ENCODE measurements at places on chromosomes 7 and 10.

- DNase-seq: no peak
Measured at GRCh38 chr10:44186150-44186549, 198.7 kb downstream of the CXCL12 start.

- no peak for DNase-seq
Measured at GRCh38 chr7:85771516-85771915, 584.7 kb upstream of the SEMA3D start.

DNA sequence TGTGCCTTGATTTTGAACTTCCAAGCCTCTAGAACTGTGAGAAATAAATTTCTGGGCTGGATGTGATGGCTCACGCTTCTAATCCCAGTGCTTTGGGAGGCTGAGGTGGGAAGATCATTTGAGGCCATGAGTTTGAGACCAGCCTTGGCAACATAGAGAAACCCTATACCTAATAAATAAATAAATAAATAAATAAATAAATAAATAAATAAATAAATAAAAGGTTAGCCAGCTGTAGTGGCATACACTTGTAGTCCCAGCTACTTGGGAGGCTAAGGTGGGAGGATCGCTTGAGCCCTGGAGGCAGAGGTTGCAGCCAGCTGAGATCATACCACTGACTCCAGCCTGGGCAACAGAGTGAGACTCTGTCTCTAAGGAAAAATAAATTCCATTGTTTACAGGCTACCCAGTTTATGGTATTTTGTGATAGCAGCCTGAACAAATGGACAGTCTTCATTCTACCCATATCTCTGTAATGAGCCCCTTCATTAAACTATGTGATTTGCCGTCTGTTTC lies 67.7 kb downstream of the STEAP1B start:
- no peak for DNase-seq

- no peak for DNase-seq
Measured at GRCh38 chr7:146411975-146412374, 295.4 kb downstream of the CNTNAP2 start.

DNA sequence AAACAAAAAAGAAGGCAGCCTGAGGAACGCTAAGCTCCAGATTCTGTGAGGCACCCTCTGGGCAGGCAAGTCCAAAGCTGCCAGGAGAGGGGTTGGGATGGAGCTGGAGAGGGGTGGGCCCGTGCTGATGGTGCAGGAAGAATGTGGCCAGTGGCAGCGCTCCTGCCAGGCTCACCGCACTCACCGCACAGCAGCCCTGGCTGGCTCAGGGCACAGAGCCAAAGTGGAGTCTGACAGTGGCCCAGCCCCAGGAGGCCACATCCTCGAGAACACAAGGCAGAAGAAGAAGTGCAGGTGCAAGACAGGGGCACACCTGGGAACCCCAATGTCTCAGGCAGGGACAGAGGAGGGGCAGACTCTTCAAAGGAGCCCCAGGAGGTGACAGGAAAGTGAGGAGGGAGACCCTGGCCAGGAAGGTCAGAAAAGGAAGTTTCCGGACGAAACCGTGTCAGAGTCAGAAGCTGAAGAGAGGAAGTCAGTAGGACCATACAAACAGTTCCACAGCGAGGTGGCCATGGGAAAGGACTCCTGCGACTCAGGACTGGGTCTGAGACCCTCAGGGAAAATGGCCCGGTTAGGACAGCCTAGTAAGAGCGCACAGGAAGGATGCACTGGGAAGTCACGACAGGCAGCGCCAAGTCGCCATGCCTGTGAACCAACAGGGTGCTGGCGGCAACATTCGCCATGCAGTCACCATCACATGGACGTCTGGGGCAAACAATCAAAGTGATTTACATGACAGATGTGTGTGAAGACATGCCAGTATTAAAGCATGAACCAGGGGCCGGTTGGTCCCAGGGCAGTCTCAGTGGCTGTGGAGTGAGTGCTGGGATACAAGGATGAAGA lies 54.4 kb downstream of the COBL start:
- DNase-seq: no peak

GRCh38 chr7:149766135-149766675 lies 7.2 kb downstream of the ZNF467 start:
- DNase-seq: no peak

DNA sequence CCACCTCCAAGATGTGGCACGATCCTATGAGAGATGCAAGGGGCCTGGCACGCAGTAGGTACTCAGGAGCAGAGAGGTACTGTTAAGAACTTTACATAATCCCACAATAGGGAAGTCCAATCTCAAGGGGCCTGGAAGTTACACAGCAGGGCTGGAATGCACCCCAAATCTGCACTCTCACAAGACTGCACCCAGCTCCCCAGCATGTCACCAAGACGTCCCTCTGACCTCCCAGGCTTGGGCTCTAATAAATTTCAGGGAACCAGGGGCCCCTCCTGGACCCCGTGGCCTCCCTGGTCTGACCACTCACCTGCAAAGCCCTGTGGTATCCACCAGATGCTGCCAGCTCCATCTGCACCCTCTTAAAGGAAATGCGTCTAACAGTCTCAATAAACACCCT lies 94.9 kb downstream of the OAT start:
- no peak for DNase-seq

DNA sequence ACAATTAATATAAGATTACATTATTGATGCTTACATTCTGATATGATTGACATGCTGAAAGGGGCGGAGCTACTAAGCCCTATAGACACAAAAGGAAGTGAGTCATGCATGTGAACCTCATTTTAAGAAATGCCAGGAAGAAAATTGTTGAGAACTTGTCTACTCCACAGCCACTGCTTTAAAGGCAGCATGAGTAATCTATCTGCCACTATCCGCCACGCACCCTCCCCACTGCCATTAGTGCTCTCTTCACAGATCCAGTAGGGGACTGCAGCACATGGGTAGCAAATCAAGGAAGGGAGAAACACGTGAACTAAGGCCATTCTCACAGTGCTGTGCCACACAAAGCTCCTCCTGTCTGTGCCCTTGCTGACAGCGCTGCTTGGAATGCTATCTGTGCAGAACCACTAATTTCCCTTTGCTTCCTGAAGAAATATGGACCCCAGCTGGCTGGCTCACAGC lies 524.8 kb downstream of the GRM8 start:
- DNase-seq: no peak

- no peak for DNase-seq
Measured at GRCh38 chr7:110808361-110808760, 282.6 kb upstream of the LRRN3 start.

DNA sequence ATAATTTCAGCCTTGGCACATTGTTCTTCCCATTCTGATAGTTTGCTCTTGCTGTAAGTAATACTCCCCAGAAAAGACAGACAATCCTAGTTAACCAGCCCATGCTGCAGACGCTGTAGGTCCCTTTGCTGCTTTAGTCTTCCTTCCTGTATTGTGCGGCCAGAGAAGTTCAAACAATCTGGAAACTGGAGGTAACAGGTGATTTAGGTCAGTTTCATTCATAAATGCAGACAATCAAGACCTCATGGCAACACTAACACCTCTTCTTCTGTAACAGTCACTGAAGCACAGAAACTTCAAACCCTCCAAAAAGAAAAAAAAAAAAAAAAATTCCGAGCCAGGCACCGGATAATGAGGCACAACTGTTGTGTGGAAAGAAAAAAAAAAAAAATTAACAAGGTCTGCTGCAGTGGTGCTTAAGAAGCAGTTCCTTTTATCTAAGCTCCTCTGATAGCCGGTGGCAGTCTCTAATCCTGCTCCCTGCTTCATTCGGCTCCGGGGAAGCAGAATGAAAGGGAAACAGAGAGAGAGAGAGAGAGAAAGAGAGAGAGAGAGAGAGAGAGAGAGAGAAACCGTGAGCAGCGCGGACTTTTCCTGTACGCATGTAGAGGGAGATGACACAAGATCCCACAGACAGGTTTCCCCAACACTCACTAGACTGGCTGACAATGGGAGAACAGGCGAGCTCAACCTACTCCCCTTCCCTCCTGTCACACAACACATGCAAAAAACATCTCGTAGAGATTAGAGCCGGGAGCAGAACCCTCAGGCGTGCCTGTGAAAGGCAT lies at the start of gene SEMA3A:
TSS of gene SEMA3A (minus strand) at position 306 of the 788 bp plus-strand sequence. CDS start at position 103, 203 bp downstream.
- DNase-seq: no peak

DNA sequence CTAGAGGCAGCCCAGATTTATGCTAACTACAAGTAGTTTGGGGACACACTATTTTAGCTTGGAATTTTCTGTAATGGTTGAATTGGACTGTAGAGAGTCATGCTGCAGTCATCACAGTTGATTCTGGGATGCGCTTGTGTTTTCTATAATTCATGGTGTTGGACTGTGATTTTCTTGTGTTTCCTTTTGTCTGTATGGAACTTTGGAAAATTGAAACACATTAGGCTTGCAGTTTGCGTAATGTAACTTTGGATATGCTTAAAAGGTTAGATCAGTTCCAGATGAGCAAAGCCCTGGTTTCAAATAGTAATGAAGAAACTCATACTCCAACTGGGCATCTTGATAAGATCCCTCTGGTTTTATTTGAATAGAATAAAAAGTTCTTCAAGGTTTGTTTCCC lies 502.2 kb downstream of the ARL4A start:
- no peak for DNase-seq

GRCh38 chr10:61828034-61828433 lies 73.5 kb upstream of the ARID5B start:
- DNase-seq: no peak

GRCh38 chr7:152887191-152887590 lies 127.6 kb downstream of the ACTR3B start:
- DNase-seq: no peak

DNA sequence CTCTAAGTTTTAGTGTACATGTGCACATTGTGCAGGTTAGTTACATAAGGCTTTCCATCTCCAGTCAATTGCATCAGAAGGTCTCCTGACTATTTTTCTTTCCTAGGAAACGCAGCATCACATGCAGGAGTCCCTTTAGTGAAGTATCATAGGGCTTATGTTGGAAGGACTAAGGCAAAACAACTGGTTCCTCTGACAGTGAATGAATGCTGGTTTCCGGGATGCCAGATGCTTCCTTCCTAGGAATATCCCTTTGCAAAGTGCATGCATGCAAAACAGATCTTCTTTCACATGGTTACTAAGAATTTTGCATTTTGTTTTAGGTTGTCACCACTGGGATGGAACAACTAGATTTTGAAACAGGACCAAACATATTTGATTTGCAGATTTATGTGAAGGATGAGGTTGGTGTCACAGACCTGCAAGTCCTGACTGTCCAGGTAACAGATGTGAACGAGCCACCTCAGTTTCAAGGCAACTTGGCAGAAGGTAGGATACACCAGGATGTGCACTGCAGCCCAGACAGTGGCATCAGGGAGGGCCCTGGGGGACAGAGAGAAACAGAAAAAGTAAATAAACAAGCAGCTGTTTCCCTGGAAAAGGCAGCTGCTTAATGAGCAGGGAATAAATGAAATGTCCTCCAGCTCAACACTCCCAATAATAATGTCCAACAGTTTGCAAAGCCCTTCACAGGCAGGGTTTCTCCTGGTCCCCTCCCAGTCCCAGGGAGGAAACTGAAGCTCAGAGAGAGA lies 17.8 kb downstream of the CDHR3 start:
- no peak for DNase-seq

- no peak for DNase-seq
Measured at GRCh38 chr10:36333446-36333845, 691.4 kb upstream of the FZD8 start.

- no peak for DNase-seq
Measured at GRCh38 chr7:35755711-35756110, 45.1 kb upstream of the SEPTIN7 start.

GRCh38 chr7:128794020-128794419 lies 2.3 kb downstream of the CCDC136 start:
- no peak for DNase-seq

GRCh38 chr7:154620141-154620755 lies 382.7 kb downstream of the PAXIP1 start:
- no peak for DNase-seq

DNA sequence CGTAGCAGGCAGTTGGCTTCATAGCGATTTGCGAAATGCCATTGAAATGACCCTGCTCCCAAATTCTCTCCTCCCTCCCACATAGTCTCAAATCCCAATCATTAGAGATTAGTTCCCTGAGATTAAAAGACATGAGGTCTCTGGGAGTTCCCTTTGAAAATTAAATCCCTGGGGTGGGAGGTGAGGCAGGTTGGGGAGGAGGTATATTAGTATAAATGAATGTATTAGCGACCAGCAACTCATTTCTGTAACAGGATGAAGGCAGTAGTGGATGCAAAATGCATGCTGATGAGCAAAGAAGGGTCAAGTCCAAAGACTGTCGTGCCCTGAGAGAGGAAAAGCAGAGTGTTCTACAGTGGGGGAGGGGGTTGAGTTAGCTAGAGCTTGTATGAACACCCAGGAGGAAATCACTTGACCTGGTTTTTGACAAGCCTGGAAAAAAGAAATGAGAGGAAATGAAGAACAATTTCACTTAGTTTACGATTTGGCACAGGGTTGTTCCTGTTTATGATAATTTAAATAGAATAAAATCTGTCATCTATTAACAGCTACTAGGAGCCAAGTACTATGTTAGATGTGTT lies 79.6 kb upstream of the MTPN start:
- no peak for DNase-seq

- DNase-seq: no peak
Measured at GRCh38 chr7:123755338-123755737, 6.5 kb upstream of the WASL start.

- no peak for DNase-seq
Measured at GRCh38 chr7:102188746-102189145, 97.9 kb upstream of the SH2B2 start.

All from activated CD4-positive, alpha-beta T cell treated with anti-CD3 and anti-CD28 coated beads for 1 hour (primary cell).